ENCODE measurements at places on chromosomes 4 and X.

GRCh38 chrX:97790850-97791249 is 907.1 kb downstream of the RPA4 start:
- no peak for DNase-seq

- no peak for DNase-seq
These were observed 107.5 kb downstream of the EGF start for GRCh38 chr4:110020139-110020538.

DNA sequence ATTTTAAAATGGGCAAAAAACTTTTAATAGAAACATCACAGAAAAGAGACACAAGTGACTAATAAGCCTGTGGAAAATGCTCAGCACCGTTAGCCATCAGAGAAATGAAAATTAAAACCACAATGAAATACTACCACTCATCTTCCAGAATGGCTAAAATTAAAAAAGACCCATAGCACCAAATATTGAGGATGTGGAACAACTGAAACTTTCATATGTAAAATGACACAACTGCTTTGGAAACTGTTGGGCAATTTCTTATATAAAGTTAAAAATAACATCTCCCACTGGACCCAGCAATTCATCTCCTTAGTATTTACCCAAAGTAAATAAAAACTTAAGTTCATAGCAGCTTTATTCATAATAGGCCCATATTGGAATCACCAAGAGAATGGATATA is 94.2 kb downstream of the TENM3 start:
- DNase-seq, result no peak

GRCh38 chr4:176048631-176049030 is 17.0 kb upstream of the WDR17 start:
- DNase-seq, result no peak

DNA sequence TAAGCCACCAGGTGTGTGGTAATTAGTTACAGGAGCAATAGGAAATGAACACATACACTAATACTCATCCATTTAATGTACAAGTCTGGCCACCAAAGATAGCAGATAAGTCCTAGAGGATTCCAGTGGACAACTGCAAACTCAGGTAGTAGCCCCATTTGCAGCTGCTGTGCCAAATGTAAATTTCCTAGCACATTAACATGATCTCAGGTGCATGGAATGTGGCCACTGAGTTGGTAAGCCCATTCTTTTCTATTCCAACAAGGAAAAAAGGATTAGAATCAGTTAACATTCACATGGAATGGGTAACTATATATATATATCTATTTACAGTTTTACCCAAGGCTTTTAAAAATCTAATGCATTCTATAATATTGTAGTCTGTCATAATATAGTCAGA is 23.3 kb upstream of the FRAS1 start:
- no peak for DNase-seq

DNA sequence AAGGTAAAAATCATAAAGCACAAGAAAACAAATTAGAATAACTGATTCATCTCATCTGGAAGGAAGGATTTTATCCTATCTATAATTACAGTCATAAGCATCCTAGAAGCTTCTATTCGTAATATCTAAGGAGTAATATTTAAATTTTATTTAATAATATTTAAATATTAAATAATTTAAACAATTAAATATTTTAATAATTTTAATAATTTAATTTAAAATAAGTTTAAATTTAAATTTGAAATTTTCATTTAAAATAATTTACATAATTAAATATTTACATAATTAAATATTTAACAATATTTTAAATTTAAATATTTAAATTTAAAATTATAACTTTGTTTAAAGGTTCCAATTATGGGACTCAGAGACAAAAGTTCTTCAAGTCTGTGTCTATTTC is 127.5 kb upstream of the GK2 start:
- no peak for DNase-seq

DNA sequence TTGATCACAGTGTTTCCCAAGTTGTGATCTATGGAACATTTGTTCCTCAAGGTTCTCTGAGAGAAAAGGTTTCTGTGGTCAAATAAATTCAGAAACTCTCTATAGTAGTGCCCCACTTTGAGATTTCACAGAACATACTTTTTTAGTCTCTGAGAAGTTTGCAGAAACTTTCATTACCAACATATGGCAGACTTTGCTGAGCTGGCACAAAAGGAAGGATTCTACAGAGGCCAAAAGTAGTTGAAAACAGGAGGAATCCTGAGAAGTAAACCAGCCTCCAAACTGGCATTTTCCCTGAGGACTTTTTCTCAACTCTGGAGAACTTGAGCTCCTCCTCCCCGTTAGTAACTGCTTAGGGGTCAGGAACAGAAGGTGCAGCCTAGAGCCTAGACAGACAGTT is 117.8 kb upstream of the ESX1 start:
- no peak for DNase-seq

- DNase-seq, result no peak
These were observed 102.1 kb upstream of the MID1IP1 start for GRCh38 chrX:38699121-38699520.

GRCh38 chr4:155241225-155241624 is 32.8 kb downstream of the NPY2R start:
- DNase-seq, result no peak

DNA sequence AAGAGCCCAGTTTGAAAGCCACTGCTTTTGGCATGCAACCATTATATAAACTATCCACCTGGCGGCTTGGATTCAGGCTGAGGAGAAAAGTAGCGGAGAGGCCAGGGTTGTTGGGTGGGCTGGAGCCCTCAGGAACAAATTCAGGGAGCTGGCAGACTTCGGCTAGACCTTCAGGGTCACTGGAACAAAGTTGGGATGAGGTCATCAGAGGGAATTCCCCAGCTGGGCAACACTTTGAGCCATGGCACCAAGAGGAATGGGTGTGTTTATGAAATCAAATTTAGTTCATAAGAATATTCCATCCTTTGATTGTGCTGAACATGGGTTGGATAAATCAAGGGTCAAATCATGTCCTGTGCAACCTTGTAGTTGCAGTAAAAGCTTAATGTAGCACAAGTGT is 22.0 kb downstream of the MTMR1 start:
- no peak for DNase-seq

GRCh38 chrX:120697053-120697452 is 67.2 kb upstream of the C1GALT1C1 start:
- no peak for DNase-seq

GRCh38 chr4:120977435-120977997 is 55.0 kb upstream of the PRDM5 start:
- no peak for DNase-seq

DNA sequence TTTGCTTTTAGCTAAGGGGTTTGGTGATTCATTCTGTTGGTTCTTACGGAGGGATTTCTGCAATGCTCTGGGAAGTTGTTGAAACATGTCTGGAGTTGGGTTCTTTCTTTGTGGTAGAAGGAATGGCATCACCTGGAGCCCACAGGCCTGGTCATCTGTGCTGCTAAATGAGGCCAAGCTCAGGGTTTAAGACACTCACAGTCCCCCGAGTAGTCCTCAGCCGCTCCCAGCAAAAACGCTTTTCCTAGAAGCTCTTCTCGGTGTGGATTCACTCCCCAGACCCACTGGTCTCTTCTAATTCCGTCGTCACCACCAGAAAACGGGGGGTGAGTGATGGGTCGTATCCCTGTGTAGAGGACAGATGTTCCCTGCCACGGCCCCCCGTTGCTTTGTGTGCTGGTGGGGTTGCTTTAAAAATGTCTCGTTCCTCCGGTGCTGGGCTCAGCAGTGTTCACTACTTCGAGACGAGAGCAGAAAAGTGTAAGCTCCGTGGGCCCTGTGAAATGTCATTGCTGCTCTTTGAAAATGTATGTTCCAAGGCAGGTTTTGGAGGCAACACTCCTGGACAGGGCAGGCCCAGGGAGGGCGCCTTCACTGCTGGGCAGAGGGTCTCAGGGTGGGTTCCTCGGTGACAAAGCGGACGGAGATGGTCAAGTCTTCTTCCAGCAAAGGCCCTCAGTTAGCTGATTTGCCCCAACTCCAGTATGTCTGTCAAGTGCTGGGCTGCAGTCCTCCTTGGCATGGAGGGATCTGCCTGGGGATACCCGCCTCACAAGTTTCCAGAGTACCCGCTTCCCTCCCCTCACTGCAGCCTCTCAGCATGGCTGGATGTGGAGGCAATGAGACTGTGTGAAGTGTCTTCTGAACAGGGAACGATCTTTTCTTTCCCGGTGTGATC is 37.3 kb downstream of the PSAPL1 start:
- no peak for DNase-seq

- DNase-seq, result no peak
These were observed 4.0 kb downstream of the HNRNPH2 start for GRCh38 chrX:101411984-101412383.

GRCh38 chr4:76377481-76377901 is 43.5 kb downstream of the CCDC158 start:
- DNase-seq, result no peak

DNA sequence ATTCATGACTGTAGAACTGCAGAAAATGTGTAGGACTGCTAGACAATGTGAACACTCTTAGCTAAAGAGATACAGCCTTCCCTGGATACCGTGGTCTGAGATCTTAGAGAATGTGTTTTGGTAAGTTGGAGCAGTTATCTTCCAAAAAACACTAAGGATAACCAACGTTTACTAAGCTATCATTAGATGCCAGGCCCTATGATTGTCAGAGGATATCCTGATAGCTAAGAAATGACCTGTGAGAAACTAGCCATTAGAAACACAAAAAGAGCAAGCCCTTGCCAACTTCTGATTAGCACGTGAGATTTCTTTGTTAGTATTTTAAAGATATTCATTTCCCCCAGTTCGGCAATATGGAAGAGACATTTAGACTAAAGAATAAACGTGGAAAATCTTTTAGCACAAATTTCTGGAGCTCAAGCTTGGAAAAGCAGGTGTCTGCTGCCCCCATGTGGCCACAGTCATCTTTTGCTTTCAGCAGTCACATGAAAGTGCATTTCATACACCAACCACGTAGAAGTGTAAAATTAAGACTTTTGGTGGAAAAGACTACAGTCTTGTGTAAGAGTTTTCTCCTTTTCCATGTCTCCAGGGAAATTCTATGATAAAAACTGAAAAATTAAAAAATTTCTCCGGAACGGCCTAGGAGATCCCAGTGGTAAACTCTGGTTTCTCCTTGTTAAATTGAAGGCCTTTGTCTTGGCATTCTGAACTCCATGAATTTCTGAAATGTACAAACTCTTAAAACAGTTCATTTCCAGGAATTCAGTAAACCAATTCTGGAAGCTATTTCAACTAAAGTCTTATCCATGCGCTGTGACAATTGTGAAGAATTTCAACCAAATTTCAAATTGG is 136.4 kb downstream of the ZNF674 start:
- peak; percentile 32 for DNase-seq

DNA sequence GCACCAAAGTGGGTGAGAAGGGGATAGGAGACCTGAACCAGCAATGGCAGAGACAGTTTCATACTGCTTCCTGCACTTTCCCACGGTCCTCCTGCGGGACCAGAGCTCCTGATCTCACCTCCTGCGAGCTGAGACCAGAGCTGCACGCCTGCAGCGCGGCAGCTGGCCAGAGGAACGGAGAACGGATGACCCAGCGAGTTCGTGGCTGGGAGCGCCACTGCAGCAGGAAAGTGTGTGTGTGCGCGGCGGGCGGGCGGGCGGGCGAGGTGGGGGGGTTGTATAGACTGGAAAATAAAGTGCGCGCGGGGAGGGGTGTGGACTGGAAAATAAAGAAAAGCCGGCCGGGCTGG is 16.5 kb downstream of the MCF2 start:
- no peak for DNase-seq

DNA sequence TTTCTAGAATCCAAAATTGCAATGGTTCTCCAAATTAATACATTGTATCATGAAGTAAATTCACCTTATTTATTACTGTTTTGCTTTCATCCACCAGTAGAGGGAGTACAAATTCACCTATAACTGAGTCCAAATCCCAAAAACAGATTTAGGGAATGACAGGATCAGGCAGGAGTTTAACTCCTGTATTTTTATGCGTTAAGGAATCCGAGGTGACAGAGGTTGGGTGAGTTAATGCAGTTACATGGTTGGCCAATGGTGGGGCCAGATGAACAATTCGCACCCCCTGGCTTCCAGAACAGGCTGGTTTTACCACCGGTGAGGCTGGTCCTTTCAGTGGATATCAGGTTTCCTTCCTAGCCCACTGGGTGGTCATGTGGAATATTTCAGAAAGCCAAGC is 82.4 kb downstream of the MTNR1A start:
- DNase-seq, result no peak

GRCh38 chrX:78540171-78540570 is 119.0 kb downstream of the RTL3 start:
- DNase-seq, result no peak

DNA sequence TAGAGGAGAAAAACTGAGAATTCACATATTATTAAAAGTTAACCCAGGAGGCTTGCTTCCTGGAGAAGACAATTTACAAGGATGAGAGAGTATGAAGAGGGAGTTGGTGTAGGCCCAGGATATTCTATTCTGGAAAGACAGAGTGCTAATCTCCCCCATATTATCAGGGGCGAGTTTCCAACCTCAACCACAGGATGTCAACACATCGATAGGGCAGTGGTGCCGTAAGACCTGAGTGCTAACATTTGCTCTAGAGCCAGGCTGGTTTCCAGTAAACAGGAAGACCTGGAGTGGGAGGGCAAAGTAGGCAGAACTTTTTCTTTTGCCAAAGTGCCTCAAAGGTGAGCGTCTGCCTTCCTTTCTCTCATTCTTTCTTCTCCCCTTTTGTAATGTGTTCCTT is 2.8 kb upstream of the AWAT1 start:
- no peak for DNase-seq

- DNase-seq, result no peak
These were observed 114.7 kb downstream of the AFF1 start for GRCh38 chr4:87049508-87049907.

DNA sequence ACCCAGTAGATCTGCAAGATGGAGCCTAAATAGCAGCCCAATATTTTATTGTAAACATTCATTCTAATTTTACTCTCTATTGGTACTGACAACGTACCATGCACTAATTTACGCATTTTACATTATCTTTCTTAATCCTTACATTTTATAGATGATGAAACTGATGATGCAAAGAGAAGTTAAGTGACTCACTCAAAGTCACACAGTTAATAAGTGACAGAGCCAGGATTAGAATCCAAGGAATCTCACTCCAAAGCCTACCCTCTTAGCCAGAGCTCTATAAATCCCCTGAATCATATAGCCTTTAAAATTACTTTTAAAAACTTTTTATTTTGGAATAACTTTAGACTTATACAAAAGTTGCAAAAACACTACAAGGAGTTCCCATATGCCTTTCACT is 37.6 kb downstream of the PHKA1 start:
- no peak for DNase-seq

DNA sequence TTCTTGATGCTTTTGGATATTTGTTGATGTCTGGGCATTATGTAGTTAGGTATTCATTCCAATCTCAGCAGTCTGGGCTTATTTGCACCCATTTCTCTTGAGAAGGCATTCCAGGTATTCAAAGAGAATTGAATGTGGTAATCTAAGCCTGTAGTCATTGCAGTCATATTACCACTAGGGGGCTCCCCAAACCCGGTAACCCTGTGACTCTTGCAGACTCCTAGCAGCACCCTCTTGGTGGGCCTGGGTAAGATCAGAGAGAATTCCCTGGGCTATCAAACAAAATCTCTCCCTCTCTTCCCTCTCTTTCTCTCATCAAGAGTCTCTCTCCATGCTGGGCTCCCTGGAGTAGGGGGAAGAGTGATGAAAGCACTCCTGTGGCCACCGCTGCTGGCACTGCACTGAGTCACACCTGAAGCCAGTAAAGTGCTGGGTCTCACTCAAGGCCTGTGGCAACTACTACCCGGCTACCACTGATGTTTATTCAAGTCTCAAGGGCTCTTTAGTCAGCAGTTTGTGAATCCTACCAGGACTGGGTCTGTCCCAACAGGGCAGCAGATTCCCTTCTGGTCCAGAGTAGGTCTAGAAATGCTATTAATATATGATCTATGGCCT is 187.7 kb upstream of the NUDT10 start:
- DNase-seq, result peak; percentile 9

GRCh38 chr4:173930329-173930967 is 353.0 kb downstream of the FBXO8 start:
- peak; percentile 53 for DNase-seq

GRCh38 chrX:1424147-1424851 is 28.4 kb downstream of the ASMTL start:
- no peak for DNase-seq
